ENCODE measurements at places on chromosomes 12 and 14.

DNA sequence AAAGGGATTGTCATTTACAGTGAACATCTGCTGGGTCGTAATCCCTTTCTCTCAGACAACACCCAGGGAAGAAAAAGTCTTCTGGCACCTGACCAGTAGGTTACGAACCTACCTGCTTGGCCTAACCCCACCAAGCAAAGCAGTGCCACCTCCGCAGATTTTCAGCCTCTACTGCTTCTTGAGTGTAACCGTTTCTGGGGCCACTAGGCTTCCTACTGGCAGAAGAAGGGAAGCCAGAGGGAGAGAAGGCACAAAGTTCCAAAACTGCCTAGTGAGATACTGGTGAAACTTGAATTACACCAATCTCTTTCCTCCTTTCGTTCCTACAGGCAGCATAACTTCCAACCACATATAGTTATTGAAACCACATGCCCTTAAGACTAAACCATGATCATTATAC, 383.6 kb downstream of the BCAT1 start:
- peak; percentile 8 for DNase-seq

DNA sequence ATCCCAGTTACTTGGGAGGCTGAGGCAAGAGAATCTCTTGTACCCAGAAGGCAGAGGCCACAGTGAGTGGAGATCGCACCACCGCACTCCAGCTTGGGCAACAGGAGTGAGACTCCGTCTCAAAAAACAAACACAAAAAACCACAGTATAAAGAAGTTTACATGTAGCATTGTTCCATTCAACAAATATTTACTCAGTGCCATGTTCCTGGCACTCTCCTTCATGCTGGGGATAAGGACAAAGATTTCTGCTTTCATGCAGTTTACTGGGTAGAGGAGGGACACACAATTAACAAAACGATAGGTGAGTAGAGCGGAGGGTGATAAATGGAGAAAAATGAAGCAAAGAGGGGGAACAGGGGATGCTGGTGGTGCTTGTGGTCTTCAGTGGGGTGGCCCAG, 68.2 kb upstream of the OVCH1 start:
- DNase-seq, result no peak

DNA sequence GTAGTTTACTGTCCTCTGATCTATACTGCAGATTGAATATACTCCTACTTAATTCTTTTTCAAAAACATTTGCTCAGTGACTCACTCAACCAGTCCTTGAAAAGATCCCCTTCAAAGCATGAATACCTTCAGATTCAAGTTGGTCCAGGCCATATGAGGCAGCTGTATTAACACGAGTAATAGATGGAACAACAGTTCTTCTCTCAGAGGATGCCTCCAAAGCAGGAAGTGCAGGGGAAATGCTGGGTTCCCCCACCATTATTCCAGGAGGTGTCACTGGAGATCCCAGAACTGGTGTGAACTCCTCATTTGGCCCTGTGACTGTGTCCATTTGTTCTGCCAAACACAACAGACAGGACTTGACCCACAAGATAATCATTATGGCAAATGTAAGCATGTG, 20.6 kb downstream of the ARMH4 start:
- peak; percentile 51 for DNase-seq

GRCh38 chr14:29503903-29504302, 423.7 kb downstream of the PRKD1 start:
- DNase-seq, result no peak
